ENCODE measurements at places on chromosomes 11 and 22.

GRCh38 chr11:8387141-8387540, 123.5 kb upstream of the LMO1 start:
- no peaks in the 10 kb centered on the region for H3K36me3 ChIP-seq
- H3K27me3 ChIP-seq, result no peaks in the 10 kb centered on the region
- H3K27ac ChIP-seq, result no peak overlapping the region
- H3K4me1 ChIP-seq, result peaks cover 7% of the 10 kb centered on the region

- no peak for DNase-seq
- H3K27ac ChIP-seq, result no peak overlapping the region
- H3K4me1 ChIP-seq, result no peaks in the 10 kb centered on the region
Observed at GRCh38 chr11:94043241-94043640, 22.1 kb downstream of the HEPHL1 start.

- H3K4me1 ChIP-seq, result peaks cover 5% of the 10 kb centered on the region
- DNase-seq, result peak; percentile 16
- no peak overlapping the region for H3K27ac ChIP-seq
- no peaks in the 10 kb centered on the region for H3K36me3 ChIP-seq
- H3K27me3 ChIP-seq, result no peaks in the 10 kb centered on the region
- H3K4me3 ChIP-seq, result no peak overlapping the region
Observed at GRCh38 chr11:14578541-14578956, 58.4 kb upstream of the PSMA1 start.

DNA sequence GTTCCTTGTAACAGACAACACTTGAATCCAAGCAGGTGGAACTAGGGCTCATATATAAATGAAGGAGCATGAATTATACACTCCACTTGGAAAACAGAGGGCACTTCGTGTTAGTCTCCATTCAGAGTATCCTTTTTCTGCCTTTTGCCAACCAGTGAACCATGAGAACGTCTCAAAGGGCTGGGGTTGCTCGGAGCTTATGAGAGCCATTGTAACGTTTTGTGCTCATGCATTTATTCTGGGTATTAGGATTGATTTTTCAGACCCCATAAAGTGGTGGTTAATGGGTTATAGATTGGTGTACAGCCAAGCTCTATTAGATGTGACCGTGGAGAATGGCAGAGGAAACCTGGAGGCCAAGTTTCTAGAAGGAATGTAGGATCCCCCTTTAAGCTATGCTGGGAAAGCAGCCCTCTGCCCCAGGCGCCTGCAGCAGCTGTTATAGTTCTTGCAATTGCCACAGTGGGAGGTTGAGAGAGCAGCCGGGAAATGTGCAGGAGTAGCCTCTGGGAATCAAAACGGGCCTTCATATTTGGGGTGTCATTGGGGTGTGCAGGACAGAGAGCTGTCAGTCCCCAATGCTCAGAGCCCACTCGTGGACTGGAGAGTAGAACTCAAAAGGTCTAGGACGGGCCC, 54.6 kb upstream of the ASPHD2 start:
- no peak for DNase-seq
- no peak overlapping the region for H3K4me3 ChIP-seq
- H3K27ac ChIP-seq, result no peak overlapping the region
- no peaks in the 10 kb centered on the region for H3K27me3 ChIP-seq

- DNase-seq, result no peak
- no peak overlapping the region for H3K4me3 ChIP-seq
- H3K36me3 ChIP-seq, result no peaks in the 10 kb centered on the region
- no peaks in the 10 kb centered on the region for H3K27me3 ChIP-seq
- H3K27ac ChIP-seq, result no peak overlapping the region
Observed at GRCh38 chr11:95695181-95695580, 94.4 kb downstream of the FAM76B start.

- H3K4me1 ChIP-seq, result no peaks in the 10 kb centered on the region
- no peaks in the 10 kb centered on the region for H3K27me3 ChIP-seq
- H3K4me3 ChIP-seq, result no peak overlapping the region
- peak overlapping the region; percentile 94 for H3K27ac ChIP-seq
Observed at GRCh38 chr11:78420796-78421209, 3.2 kb upstream of the GAB2 start.

DNA sequence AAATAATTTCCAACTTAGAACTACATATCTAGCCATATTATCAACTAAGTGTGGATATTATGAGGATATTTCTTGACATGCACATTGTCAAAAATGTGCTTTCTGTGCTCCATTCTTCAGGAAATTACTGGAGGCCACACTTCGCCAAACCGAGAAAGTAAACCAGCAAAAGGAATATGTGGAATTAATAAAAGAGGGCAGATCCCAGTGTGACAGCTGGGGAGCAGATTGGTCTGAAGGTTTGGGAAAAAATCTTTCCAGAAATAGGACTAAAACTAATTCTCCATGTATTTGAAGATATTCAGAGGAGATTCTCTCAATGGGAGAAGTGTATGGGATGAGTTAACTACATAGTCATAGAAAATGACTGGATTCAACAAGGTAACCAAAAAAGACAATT, 546.9 kb upstream of the API5 start:
- no peak overlapping the region for H3K4me3 ChIP-seq
- DNase-seq, result no peak
- no peaks in the 10 kb centered on the region for H3K27me3 ChIP-seq
- H3K27ac ChIP-seq, result no peak overlapping the region
- no peaks in the 10 kb centered on the region for H3K36me3 ChIP-seq
- no peaks in the 10 kb centered on the region for H3K4me1 ChIP-seq

- no peaks in the 10 kb centered on the region for H3K36me3 ChIP-seq
- no peak for DNase-seq
- H3K27me3 ChIP-seq, result no peaks in the 10 kb centered on the region
- H3K4me1 ChIP-seq, result no peaks in the 10 kb centered on the region
- H3K4me3 ChIP-seq, result no peak overlapping the region
- no peak overlapping the region for H3K27ac ChIP-seq
Observed at GRCh38 chr11:77058900-77059299, 7.9 kb upstream of the CAPN5 start.
